Common myeloid progenitor, CD34-positive (primary cell): ENCODE measurements at places on chromosomes 11 and 22.

DNA sequence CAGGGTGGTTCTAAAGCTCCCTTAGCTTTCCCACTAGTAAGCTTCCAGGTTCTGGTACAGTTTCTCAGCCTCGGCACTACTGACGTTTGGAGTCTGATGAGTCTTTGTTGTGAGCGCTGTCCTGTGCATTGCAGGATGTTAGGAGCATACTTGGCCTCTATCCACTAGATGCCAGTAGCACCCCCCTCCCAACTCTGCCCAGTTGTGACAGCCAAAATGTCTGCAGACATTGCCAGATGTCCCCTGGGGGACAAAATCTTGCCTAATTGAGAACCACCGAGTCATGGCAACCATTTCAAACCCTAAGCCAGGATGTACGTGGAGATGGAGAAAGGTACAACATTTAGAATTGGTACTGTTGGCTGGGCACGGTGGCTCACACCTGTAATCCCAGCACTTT lies 68.7 kb downstream of the PTPRJ start:
- H3K36me3 ChIP-seq, result no peaks in the 10 kb centered on the region
- DNase-seq, result no peak

DNA sequence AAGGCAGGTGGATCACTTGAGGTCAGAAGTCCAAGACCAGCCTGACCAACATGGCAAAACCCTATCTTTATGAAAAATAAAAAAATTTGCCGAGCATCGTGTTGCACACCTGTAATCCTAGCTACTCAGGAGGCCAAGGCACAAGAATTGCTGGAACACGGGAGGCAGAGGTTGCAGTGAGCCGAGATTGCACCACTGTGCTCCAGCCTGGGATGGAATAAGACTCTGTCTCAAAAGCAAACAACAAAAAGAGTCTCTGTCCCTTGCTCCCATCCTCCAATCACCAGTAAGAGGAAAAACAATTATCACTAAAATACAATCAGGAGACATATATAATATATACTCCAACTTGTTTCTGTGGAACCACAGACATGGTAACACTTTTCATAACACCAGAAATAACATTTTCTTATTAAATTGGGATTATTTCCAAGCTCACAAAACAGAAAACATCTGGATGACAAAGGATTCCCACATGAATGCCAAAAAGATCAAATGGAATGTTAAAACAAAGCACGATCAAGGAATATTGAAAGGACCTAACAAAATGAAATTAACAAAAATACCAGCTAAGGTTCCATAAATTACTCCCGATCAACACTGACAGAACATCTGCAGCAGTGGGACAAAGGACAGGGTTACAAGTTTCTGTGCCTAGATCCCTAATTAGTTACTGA lies 15.2 kb downstream of the FCHSD2 start:
- no peak for DNase-seq
- H3K4me1 ChIP-seq, result no peaks in the 10 kb centered on the region
- peaks cover 68% of the 10 kb centered on the region for H3K36me3 ChIP-seq
- no peaks in the 10 kb centered on the region for H3K27me3 ChIP-seq
- H3K27ac ChIP-seq, result no peak overlapping the region

- H3K27me3 ChIP-seq, result no peaks in the 10 kb centered on the region
- no peak for DNase-seq
Observed at GRCh38 chr11:10338287-10338686, 33.4 kb downstream of the ADM start.

- no peaks in the 10 kb centered on the region for H3K27me3 ChIP-seq
- no peak overlapping the region for H3K27ac ChIP-seq
- H3K4me1 ChIP-seq, result no peaks in the 10 kb centered on the region
- peaks cover 8% of the 10 kb centered on the region for H3K36me3 ChIP-seq
- DNase-seq, result no peak
- no peak overlapping the region for H3K4me3 ChIP-seq
Observed at GRCh38 chr11:114233755-114234154, 62.4 kb upstream of the NNMT start.

- no peaks in the 10 kb centered on the region for H3K4me1 ChIP-seq
- H3K4me3 ChIP-seq, result no peak overlapping the region
- H3K27me3 ChIP-seq, result peaks cover 43% of the 10 kb centered on the region
- no peaks in the 10 kb centered on the region for H3K36me3 ChIP-seq
- no peak overlapping the region for H3K27ac ChIP-seq
Observed at GRCh38 chr22:49368221-49368975, 459.3 kb downstream of the BRD1 start.

- H3K27ac ChIP-seq, result no peak overlapping the region
- no peak overlapping the region for H3K4me3 ChIP-seq
- DNase-seq, result no peak
- H3K4me1 ChIP-seq, result no peaks in the 10 kb centered on the region
- H3K27me3 ChIP-seq, result peaks cover 1% of the 10 kb centered on the region
Observed at GRCh38 chr22:34842630-34843029, 223.3 kb upstream of the ISX start.

DNA sequence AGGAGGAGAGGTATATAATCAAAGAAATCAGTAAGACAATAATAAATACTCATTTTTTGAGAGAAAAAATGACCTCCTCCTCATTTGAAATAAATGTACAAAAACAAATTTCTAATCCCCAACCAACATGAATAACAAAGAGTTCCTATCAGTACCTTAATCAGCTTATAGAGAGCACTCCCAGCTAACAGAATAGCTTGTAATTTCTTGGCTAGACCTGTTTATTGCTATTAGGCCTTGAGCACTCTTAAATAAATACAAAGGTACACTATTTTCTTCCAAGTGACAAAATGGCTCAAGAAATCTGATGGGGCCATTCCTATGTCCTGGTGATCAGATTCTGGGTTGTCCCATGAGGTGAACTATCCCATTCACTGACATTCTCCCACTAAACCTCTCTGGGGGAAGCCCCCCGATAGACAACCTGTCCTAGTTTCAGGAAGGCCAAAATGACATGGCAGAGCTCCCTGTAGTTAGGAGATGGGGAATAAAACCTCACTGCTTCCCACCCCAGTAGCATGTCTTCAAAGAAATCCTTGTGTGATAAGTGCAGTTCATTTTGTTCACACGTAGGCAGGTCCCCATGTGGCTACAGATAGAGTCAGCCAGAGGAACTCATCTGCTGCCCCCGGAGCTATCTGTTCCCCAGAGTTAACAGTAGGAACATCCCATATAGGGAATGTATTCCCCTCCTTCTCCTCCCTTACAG lies 385.7 kb downstream of the SOX6 start:
- DNase-seq, result no peak
- no peak overlapping the region for H3K27ac ChIP-seq
- H3K4me3 ChIP-seq, result no peak overlapping the region
- H3K27me3 ChIP-seq, result no peaks in the 10 kb centered on the region
- H3K4me1 ChIP-seq, result peaks cover 14% of the 10 kb centered on the region
- H3K36me3 ChIP-seq, result no peaks in the 10 kb centered on the region

DNA sequence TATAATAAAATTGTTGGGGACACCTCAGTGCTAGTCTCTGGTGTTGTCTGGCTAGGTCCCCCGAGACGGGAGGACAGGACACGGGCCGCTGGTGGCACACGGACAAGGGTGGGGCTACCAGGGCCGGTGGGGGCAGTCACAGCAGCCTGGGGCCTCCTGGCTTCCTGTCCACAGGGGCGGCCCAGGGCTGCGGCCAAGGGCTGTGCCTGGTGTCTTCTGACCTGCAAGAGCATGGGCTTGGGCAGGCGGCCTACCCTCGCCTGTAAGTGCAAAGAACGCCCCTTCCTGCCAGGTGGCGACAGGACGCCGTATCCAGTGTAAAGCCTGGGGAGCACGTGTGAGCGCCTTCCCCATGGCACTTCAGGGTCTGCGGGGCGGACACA lies 3.6 kb downstream of the LRFN4 start:
- H3K36me3 ChIP-seq, result peaks cover 7% of the 10 kb centered on the region
- no peak overlapping the region for H3K27ac ChIP-seq
- peaks cover 21% of the 10 kb centered on the region for H3K4me1 ChIP-seq
- H3K4me3 ChIP-seq, result no peak overlapping the region

- no peak for DNase-seq
- no peak overlapping the region for H3K27ac ChIP-seq
- no peak overlapping the region for H3K4me3 ChIP-seq
- no peaks in the 10 kb centered on the region for H3K36me3 ChIP-seq
- H3K27me3 ChIP-seq, result no peaks in the 10 kb centered on the region
Observed at GRCh38 chr22:35685731-35686130, 31.9 kb upstream of the APOL5 start.

- no peaks in the 10 kb centered on the region for H3K36me3 ChIP-seq
- DNase-seq, result no peak
- no peaks in the 10 kb centered on the region for H3K4me1 ChIP-seq
- H3K27me3 ChIP-seq, result no peaks in the 10 kb centered on the region
Observed at GRCh38 chr11:7522121-7522520, 8.3 kb downstream of the PPFIBP2 start.

DNA sequence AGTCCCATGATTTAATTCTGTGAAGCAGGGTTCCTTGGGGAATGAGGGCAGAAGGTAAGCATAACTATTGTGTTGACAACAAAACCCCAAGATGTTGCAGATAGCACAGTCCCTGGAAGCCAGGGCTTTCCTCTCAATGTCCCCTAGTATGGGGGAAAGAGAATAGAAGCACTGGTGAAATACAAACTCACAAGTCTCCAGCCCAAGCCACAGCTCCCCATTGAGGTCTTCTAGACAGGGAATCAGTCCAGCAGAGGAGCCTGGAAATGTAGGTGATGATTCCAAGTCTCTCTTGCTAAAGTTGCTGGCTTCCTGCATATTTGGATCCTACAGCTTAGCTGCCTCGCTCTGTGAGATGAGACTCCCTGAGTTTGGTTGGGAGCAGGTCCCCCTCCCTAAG lies 31.7 kb upstream of the DRD2 start:
- no peaks in the 10 kb centered on the region for H3K36me3 ChIP-seq
- no peaks in the 10 kb centered on the region for H3K27me3 ChIP-seq
- H3K27ac ChIP-seq, result no peak overlapping the region
- DNase-seq, result no peak
- no peaks in the 10 kb centered on the region for H3K4me1 ChIP-seq

GRCh38 chr11:95487391-95487790 lies 256.4 kb upstream of the SESN3 start:
- no peak for DNase-seq
- no peak overlapping the region for H3K27ac ChIP-seq
- H3K36me3 ChIP-seq, result no peaks in the 10 kb centered on the region
- no peak overlapping the region for H3K4me3 ChIP-seq
- no peaks in the 10 kb centered on the region for H3K27me3 ChIP-seq

- no peaks in the 10 kb centered on the region for H3K27me3 ChIP-seq
- H3K4me1 ChIP-seq, result peaks cover 1% of the 10 kb centered on the region
- DNase-seq, result no peak
- no peaks in the 10 kb centered on the region for H3K36me3 ChIP-seq
- H3K27ac ChIP-seq, result no peak overlapping the region
Observed at GRCh38 chr11:102824556-102824955, 18.9 kb downstream of the MMP3 start.

GRCh38 chr22:48161298-48161697 lies 1398.8 kb downstream of the TBC1D22A start:
- H3K27ac ChIP-seq, result no peak overlapping the region
- no peaks in the 10 kb centered on the region for H3K4me1 ChIP-seq
- no peaks in the 10 kb centered on the region for H3K27me3 ChIP-seq
- no peaks in the 10 kb centered on the region for H3K36me3 ChIP-seq
- no peak for DNase-seq

DNA sequence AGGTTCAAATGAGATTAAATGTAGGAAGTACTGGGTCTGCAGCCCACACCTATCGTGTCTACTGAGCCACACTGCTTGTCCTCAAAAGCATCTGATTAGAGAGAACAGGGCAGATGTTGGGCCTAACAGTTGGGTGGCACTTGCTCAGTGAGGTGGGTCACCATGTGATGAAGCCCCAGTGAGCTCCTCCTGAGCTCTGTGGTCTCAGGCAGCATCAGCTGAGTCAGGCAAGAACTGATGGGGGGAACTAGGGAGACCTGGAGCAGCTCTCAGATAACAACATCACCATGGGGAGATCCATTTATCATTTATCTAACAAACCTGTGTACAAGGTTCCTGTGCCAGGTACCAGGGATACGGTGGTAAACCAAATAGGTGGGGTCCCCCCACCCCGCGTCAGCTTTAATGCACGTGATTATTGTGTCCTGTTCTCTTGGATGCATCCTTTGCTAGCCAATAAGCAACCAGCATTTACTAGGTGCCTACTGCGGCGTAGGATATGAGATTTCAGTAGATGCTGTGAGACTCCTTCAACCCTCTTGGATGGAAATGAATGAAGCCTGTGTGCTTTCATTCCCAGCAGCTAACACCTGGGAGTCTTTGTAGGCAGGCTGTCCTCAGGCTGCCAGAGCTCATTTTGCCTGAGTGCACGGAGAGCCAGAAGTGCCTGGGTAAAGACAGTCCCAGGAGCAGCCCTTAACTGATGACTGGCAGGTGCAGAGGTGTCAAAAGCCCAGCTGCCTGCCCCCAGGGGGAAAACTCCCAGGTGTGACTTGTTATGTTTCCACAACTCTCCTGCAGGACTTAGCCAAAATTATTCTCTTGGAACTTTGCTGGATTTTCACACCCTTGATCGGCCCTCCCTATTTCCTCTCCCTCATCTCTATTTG lies 73.6 kb upstream of the NARS2 start:
- no peaks in the 10 kb centered on the region for H3K4me1 ChIP-seq
- H3K4me3 ChIP-seq, result no peak overlapping the region
- no peak overlapping the region for H3K27ac ChIP-seq
- no peaks in the 10 kb centered on the region for H3K27me3 ChIP-seq
- no peak for DNase-seq

DNA sequence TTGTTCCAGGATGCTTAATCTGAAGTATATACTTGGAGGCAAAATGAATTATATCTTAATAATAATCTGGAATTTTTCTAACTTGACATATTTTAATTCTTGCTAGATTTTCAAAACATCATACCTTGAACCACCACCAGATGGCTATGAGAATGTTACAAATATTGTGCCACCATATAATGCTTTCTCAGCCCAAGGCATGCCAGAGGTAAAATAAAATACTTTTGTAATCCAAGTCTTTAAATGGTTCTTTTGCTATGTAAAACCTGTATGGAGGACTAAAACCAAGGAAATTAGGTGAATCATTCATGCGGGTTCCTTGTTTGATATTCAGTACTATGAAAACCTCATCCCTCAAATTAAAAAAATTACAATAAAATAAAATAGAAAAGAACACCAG lies 14.4 kb downstream of the NAALAD2 start:
- no peak overlapping the region for H3K27ac ChIP-seq
- no peaks in the 10 kb centered on the region for H3K27me3 ChIP-seq
- DNase-seq, result no peak

GRCh38 chr22:23673826-23674690 lies 16.8 kb upstream of the RGL4 start:
- H3K27ac ChIP-seq, result no peak overlapping the region
- H3K4me3 ChIP-seq, result no peak overlapping the region
- H3K27me3 ChIP-seq, result no peaks in the 10 kb centered on the region
- DNase-seq, result no peak
- H3K36me3 ChIP-seq, result peaks cover 2% of the 10 kb centered on the region
- peaks cover 4% of the 10 kb centered on the region for H3K4me1 ChIP-seq

GRCh38 chr11:638631-639331 lies 1.7 kb downstream of the DRD4 start:
- no peak overlapping the region for H3K27ac ChIP-seq
- H3K36me3 ChIP-seq, result peaks cover 12% of the 10 kb centered on the region
- no peaks in the 10 kb centered on the region for H3K4me1 ChIP-seq
- no peak overlapping the region for H3K4me3 ChIP-seq
- DNase-seq, result no peak
